ENCODE measurements at places on chromosomes 12 and 14.
A peak's percentile ranks its signal among the peaks of the same experiment; 100 is the strongest.

- DNase-seq: peak; percentile 67
Measured at GRCh38 chr12:49089821-49090773, 4.5 kb downstream of the DHH start.

GRCh38 chr12:66071549-66071948 is 59.0 kb downstream of the LLPH start:
- DNase-seq: no peak

DNA sequence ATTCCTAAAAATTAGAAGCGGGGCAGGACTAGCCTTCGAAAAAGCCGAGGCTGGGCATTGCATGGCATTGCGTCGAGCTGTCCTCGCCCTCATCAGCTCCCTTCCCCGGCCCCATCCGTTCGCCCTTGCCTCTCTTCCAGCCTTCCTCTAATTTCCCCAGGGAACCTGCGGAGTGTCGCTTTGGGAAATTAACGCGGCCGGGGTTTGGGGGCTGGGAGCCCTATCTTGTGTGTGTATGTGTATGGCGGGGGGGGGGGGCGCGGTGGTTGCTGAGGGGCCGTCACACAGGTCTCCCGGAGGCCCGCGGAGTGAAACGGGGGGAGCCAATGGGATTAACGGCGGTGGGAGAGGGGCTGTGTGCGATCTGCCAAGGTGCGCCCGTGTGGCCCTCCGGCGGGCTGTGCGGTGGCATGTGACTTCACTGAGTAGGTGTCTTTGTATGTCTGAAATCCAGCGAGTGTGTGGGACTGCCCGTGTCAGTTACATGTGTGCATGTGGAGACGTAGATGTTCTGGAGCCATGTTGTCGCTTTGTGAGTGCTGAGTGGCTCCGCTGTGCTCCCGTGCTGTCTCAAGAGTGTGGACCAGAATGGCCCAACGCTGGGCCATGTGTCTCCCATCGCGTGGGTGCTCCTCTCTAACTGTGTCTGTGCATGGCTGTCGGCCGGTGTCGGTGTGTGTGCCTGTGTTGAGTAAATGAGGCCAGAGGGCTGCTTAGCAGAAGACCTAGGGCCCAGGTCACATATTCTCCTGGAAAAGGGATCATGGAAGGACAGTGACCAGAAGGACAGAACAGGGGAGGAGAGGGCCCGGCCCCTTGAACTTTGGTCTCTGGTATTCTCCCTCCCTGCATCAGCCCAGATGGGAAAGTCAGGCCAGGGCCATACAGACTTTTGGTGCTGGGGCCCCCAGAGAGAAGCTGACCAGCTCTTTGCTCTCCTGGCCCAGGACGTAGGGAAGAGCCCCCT is 1.5 kb downstream of the PTMS start:
- peak; percentile 2 for DNase-seq

- DNase-seq: no peak
Measured at GRCh38 chr14:45284802-45285201, 31.8 kb upstream of the MIS18BP1 start.

GRCh38 chr12:111870216-111870615 is 28.2 kb downstream of the MAPKAPK5 start:
- no peak for DNase-seq

GRCh38 chr12:28425526-28425925 is 235.3 kb downstream of the CCDC91 start:
- DNase-seq: no peak

GRCh38 chr14:98167705-98168104 is 1104.3 kb downstream of the BCL11B start:
- DNase-seq: no peak

- DNase-seq: no peak
Measured at GRCh38 chr12:131905630-131906091, 11.2 kb downstream of the ULK1 start.

DNA sequence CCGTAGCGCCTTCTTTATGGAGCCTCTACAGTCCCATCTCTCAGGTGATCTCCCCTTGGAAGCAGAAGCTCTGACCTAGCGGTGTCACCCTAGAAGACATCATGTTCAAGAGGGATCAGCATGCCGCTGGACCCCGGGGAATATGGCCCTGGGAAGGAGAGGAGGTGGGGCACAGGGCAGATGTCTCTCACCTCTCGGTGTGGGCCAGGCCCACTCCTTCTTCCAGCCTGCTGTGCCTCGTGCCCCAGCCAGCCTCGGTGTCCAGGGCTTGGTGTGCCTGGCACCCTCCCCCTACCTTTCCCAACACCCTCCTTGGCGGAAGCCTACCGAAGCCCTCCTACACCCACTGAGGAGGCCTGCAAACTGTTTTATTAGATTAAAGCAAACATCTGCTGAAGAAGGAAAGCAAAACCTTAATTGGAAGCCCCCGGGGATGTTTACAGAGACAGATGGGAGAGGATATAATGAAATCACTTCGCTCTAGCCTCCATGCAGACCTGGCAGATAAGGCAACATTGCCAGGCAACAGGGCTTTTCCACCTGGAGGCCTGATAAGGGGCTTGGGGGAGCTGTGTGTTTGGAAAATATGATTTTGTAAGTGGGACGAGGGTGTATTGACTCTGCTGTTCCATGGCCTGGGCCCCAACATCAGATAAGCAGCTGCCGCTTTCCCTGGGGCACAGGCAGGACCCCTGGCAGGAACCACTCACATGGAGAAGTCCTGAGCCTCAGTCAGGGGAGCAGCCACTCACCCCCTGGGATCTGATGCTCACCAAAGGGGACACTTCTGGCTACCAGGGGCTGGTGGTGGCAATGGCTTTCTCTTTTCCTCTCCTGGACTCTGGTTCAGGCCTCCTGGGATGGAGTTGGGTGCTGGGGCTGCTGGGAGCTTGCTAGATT is 5.7 kb upstream of the CHGA start:
- peak; percentile 99 for DNase-seq

- no peak for DNase-seq
Measured at GRCh38 chr14:96953087-96953874, 156.1 kb downstream of the VRK1 start.

GRCh38 chr14:23563473-23564180 is 4.0 kb downstream of the AP1G2 start:
- DNase-seq: no peak

DNA sequence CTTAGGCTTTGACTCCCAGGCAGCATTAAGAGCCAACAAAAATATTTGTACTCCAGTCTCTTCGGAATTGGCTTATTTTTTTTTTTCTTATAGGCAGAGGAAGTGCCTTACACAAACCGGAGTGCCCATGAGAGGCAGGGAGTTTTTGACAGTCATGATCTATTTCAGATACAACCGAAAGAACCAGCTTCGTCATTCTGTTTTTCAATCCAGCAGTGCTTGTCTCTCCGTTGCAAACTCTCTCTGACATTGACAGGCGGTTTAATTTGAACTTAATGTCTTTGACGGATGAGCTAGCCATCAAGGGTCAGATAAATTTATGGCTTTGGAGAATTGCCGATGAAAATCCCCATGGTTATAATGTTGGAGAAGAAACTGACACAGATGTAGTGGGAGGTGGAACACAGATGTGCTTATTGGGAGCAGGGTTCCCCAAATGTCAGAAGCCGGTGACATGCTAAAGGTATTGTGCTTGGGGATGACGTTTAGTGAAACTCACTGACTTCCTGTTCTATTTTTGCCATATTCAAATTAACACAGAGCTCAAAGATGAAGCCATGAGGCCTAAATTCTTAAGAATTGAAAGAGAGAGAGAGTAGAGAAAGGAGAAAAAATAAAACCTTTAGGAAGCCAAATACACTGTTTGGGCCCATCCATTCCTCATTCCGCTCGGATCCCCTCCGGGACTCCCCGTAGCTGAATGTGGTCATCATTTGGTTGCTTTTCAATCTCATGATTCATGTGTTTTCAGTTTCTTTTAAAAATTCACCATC is 59.7 kb downstream of the PLXNC1 start:
- no peak for DNase-seq

DNA sequence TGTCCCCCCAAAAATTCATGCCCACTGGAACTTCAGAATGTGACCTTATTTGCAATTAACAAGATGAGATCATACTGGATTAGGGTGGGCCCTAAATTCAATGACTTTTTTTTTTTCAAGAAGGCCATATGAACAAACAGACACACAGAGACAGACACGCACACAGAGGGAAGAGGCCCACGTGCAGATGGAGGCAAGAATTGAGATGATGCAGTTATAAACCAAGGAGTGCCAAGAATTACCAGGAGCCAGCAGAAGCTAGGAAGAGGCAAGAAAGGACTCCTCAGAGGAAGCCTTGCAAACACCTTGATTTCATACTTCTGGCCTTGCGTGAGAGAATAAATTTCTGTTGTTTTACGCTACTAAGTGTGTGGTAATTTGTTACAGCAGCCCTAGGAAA is 33.4 kb downstream of the NELL2 start:
- DNase-seq: no peak

DNA sequence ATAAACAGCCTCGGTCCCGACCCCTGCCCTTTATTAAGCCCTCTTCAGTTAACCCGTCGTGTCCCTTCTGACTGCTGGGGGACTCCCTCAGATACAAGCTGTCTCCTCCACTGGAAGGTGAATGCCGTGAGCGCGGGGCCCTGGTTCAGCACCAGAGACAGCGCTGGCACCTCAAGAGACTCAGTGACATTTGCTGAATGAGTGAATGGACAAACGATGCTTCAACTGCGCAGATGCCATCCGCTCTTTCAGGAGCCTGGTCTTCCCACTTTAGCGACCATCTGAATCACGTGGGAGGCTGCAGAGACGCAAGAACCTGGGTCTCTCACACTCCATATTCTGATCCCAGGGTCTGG is 92.6 kb upstream of the SFSWAP start:
- DNase-seq: no peak

DNA sequence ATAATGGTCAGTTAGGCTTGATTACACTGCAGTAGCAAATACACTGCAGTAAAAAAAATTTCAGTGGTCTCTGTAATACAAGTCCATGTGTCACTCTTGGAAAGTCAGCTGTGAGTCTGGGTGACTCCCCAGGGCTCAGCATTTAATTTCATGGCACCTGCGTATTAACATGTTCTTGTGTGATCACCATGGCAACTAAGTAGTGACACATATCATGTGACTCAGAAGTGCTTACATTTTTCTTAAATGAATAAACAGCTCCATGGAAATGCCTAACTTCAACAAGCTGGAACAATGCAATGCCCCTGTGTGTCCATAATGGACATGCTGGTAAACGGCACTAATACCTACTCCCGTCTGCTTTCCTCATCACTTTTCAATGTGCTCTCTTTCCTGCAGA is 88.5 kb upstream of the ANO4 start:
- peak; percentile 55 for DNase-seq

DNA sequence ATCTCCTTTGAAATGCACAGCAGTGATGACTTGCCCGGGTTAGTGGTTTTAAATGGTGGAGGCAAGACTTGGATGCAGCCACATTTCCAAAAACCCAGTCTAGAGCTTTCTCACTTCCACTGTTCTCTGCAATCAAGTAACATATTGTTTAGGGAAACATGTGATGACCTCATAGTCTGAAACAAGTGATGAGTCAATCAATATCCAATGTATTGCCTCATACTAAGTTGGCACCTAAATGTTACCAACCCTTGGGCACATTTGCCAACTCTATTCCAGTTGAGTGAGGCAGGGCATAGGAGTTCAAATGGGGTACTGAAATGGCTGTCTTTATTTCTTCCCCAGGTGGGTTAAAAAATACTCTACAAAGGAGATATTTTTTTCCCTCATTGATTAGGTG is 1105.4 kb downstream of the VRK1 start:
- no peak for DNase-seq

DNA sequence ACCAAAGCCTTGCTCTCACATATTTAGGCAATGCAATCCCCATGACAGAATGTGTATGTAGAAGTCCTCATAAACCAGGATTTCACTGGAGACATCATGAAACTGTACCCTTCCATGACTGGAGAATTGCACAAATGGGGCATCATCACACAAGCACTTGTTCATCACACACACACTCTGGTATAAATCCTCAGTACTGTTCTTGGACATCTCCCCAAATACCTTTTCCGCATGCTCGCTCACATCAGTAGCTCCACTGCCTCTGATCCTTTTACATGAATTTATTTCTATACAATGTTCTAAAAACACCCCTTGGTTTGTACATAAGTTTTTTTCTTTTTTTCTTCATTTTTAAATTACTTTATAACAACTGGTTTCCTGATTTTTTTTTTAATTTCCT is 3.3 kb upstream of the ING4 start:
- DNase-seq: no peak

- DNase-seq: no peak
Measured at GRCh38 chr12:111842556-111843396, 748 bp downstream of the MAPKAPK5 start.

DNA sequence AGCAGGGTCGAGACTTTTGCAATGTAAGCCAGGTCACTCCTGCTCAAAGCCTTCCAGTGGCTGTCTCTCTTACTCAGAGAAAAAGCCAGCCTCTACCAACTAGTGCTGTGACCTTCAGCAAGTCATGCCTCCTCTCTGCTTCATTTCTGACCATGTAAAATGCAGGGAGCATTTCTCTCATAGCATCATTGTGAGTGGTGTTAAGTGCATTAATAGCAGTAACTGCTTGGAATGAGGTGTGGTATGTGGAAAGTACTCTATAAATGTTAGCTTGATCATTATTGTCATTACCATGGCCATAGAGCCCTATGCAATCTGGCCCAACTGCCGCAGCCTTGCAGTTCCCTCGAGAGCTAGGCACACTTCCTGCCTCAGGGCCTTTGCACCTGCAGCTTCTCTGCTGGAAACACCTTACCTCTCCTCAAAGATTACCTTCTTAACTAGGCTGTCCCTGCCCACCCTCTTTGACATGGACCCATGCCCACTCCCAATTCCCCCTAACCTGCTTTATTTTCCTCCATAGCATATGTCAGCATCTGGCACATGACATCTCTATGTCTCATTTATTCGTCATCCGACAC is 10.9 kb downstream of the PLEKHD1 start:
- DNase-seq: peak; percentile 22

GRCh38 chr12:131911851-131912477 is 17.1 kb upstream of the PUS1 start:
- no peak for DNase-seq

DNA sequence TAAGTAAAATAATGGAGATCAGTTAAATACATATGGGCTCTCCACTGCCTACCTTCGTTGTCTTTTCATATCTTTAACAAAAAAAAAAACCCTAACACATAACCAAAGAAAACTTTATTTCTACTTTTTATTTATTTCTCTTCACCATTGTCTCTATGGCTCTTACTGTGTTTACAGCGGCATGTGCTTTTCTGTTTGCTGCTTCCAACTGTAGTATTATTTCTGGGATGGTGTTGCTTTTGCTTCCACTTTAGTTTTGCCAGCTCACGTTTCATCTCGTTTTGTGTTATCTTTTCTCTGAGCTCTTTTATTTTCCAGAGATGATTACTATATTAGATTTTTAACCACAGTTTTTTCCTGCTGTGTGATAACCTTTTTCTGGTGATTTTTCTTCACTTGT is 46.1 kb downstream of the KTN1 start:
- DNase-seq: no peak
